Foreskin melanocyte (primary cell): ENCODE measurements at places on chromosomes 6 and 20.

GRCh38 chr6:163180874-163181541 lies 233.5 kb upstream of the QKI start:
- peak; percentile 79 for DNase-seq

- DNase-seq: no peak
Measured at GRCh38 chr6:98984121-98984520, 36.4 kb upstream of the FBXL4 start.

GRCh38 chr6:166578536-166579236 lies 7.8 kb downstream of the RAMACL start:
- no peak for DNase-seq

DNA sequence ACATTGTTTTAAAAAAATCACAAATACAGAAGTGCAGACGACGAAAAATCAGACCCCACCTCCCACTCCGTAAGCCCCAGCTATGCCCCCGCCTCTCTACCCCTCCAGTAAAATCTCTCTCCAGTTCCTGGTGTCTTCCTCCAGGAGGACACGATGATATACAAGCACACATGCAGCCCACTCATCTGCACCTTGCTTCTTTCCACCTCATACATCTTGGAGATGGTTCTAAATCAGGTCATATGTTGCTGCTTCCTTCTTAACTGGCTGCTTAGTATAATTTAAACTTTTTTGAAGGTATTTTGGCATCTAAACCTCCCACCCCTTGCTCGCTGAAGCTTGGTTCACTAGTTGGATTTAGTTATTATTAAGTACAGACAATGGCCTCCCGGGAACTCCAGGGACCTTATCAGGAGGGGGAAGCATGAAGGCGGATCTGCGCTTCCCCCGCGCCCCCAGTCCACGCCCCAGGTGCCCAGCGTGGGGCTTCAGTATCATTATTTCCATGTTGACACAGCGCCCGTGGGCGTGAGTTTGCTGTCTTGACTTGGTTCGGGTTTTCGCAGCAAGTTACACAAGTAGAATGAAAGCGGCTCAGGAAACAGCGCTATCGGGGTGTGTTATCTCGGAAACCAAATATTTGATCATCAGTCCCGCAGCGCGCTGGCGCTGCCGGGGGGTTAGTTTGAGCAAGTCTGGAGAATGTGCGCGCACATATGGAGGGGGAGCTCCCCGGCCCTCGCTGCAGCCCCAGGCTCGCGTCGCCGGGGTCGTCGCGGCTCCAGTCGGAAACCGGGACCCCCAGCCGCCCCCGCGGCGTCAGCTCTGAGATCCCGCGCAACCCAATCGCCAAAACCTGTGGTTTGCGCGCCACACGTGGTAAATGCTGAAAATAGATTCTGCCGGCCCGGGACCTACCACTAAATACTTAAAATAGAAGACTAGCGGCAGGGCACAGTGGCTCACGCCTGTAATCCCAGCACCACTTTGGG lies 2.3 kb downstream of the BMP7 start:
- no peak for DNase-seq

GRCh38 chr20:14214046-14214445 lies 123.4 kb downstream of the FLRT3 start:
- DNase-seq: no peak

DNA sequence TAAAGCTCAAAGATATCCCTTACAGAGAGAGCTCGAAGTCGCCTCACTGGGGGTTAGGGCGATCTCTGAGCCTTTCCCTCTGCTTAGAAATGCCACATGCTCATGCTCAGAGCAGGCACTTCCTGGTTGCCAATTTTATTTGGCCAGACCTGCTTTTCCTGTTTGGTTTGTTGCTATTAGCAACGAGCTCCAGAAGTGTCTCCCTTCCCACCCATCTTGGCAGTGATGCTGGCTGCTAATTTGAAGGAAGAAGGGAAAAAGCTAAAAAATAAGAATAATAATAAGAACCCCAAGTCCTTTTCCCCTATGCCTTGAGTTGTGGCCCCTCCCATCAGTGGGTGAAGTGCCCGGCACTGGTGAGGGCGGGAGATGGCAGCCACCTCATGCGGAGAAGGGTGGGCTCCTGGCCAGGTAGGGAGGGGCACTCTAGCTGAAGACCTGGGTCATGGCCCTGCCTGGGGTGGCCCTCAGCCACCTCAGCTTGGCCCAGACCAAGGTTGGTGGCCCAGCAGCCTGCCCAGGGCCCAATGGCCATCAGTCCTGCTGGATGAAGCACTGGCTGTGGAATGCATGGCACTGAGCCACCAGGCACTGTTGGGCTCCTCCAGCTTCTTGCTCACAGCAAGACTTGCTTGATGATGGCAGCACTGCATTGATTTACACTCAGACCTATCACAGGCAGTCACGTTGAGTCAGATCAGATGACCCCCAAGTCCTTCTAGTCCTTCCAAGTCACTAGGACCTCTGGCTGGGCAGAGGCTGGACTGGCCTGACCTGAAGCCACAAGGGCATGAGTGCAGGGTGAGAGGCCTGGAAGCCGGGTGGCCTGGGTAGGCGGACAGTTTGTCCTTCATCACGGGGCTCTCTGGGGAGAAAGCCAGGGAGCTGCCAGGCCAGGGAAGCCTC lies 79.0 kb downstream of the SYNJ2 start:
- DNase-seq: no peak

GRCh38 chr6:137900815-137901214 lies 33.8 kb downstream of the TNFAIP3 start:
- DNase-seq: no peak

- DNase-seq: no peak
Measured at GRCh38 chr20:63219447-63219821, 3.5 kb upstream of the YTHDF1 start.

DNA sequence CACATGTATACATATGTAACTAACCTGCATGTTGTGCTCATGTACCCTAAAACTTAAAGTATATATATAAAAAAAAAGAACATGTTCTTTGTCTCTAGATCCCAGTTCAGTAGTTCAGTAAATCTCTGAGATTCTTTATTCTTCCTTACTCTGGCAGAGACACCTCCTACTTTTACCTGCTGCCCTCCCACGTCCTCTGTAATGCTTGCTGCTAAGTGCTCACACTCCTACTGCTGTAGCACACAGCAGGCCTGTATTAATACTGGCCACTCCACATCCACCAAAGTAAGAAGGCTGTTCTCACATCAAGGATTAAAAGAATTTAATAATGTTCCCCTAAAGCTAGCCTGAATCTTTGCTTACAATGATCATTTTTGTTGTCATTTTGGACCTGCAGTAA lies 648.4 kb upstream of the EYS start:
- no peak for DNase-seq

DNA sequence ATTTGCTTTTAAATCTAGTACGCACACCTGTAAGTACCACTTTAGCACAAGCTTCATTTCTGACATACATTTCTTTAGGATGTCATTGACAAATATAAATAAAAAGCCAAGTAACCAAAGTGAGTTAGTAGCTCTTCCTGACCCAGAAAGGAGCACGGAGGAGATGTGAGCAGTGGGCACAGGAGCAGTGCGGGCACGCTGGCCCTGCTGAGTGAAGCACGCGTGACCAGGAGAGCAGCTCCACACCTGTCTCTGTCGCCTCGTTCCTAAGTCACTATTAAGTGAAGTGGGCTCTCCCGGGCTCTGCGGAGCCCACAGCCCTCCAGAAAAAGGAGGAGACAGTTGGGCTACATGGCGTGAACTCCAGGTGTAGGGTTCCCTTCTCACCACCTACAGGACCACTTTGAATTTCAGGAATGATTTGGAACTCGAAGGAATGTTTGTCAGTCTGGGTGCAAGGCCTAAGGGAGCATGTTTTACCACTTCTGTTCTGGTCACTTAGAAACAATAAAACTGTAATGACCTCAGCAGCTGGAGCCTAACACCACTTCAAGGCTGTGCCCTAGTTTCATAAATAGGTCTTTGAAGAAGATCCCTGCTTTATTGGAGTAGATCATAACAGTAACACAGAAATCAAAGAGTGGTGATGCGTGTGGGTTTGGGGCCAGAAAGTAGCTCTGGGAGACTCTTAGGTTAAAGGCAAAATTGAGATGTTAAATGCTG lies 95.9 kb downstream of the FAM120B start:
- DNase-seq: no peak

DNA sequence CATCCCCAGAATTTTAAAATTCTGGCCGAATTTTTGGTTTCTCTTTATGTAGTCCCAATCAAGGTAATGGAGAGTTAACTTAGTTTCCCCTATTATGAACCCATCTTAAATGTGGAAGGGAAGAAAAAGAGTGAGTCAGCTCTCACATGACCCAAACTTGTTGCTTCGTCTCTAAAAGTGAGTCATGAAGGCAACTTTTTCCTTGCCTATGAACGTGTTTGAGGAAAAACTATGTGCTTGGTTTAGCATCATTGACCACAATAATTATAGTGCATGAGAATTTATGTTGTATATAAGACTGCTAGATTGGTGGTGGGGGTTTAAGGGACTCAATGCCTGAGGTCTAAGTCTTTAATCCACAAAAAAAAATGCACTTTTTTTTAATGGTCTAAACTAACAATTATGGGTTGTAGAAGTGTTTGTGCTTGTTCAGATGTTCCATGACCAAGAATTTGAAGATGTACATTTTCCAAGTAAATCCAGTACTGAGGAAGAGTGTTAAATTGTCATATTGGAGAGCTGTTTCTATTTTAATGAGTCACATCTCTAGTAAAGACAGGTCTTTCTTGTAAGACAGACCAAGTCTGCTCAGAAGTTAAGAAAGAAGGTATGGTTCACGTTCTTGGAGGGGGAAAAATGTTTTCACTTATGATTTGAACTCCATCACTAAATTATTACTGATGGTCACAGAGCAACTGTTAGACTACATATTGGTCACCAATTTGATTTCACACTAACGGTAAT lies 409.9 kb upstream of the MARCKS start:
- DNase-seq: peak; percentile 77

DNA sequence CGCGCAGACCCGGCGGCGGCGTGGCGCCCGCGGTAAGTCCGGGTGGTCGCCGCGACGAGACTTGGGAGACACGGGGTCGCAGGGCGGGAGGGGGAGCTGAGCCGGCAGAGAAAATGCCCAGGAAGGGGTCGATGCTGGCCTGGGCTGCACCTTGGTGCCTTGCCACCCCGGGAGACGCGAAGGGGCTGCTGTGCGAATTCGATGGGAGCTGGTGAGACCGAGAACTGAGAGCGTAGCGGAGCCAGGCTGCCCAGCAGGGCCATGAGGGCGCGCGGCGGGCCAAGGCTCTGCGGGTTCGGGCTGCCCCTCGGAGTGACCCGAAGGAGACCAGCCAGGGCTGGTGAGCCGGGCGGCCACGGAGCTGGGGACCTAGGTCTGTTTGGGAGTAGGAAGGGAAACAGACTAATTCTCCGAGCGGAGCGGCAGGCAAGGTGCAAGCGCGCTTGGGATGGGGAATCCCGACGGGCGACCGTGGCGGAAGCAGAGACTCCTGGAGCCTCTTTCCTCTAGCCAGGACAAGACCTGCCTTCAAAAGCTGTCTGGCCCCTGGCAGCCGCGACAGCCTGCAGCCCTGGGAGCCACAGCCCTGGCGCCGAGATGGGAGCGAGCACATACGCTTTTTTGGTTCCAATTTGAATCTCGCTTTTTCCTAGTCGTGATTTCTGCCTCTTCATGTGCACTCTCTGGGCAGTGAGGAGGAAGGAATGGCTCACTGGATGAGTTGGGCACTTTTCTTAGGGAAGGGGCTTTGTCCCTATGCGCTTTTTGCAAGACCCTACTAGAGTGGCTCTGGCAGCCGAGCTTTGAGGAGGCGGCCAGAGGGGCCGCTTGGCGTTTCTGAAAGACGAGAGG lies 691 bp downstream of the SYNDIG1 start:
- no peak for DNase-seq

DNA sequence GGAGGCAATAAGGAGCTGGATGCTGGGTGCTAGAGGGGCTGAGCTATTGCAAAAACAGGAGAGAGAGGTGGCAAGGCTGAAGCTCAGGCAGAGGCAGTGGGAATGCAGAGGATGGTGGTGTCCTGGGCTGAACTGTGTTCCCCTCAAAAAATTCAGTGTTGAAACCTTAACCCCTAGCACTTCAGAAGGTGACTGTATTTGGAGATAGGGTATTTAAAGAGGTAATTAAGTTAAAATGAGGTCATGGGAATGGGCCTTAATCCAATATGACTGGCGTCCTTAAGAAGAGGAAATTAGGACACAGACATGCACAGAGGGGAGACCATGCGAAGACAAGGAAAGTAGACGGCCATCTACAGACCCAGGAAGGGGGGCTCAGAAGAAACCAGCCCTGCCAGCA lies 11.5 kb upstream of the MMP9 start:
- no peak for DNase-seq

GRCh38 chr6:117555262-117555849 lies 47.0 kb downstream of the GOPC start:
- DNase-seq: no peak

GRCh38 chr6:50939931-50940330 lies 121.3 kb downstream of the TFAP2B start:
- no peak for DNase-seq

DNA sequence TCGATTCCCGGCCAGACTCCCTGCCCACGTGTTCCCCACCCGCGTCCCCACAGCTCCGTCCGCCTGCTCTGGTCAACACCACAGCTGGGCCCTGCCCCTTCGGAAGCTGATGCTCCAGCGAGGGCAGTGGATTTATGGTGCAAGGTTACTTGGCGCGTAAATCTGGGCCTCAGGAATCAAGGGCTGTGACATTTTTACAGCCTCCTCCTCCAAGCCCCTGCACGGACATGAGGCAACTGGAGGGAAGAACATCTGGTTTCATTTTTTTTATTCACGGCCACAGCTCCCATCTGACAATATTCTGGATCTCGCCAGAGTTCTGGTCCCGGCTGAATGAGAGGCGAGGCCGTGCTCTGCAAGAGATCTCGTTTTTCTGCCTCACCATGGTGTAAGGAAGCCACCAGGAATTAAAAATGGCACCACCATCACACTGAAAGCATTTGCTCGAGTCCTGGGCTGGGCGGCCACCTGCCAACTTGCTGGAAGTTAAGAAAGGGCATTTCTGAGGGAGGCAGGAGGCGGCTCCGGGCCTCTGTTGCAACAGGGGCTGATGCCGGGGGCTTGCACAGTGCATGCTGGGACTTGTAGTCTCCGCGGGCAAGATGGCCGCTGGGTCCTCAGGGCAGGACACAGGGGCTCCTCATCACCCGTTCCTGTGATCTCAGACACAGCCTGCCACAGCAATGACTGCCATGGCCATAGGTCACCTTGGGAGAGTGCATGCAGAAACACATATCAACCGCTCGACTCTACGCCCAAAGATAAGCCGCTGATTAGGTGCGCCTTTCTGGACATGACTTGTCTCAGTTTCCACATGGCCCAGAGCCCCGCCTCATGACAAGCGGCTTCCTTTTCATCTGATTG lies 148.5 kb downstream of the LY86 start:
- DNase-seq: no peak

GRCh38 chr6:137656735-137657134 lies 162.5 kb upstream of the OLIG3 start:
- no peak for DNase-seq

DNA sequence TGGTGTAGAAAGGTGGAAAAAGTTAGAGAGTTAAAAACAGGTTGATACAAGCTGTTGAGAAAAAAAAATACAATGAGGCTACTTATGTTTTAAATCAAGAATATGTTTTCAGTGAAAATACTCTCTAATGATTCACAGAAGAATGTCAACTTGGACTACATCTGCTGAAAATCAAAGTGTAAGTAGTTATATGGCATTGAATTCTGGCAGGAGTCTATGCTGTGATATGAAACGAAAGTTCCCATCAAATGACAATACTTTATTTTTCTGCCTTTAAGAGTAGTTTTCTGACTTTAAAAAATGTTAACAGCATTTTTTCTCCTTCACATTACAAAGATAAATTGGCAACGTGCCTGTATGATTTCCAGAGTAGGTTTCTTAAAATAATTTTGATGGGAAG lies 158.3 kb downstream of the EYA4 start:
- no peak for DNase-seq

GRCh38 chr6:100099189-100100074 lies 105.4 kb upstream of the MCHR2 start:
- DNase-seq: no peak
